ENCODE measurements at places on chromosomes 16 and 17. TPM values are rescaled to one million over a fixed set of nuclear protein-coding genes. Genes with fewer than 3 reads are reported as not detected.

Gene ALDH3A1
- 0.81 TPM for total RNA-seq

Gene TOP3A
- 38.8 TPM for total RNA-seq

Gene CSH2
- not detected for total RNA-seq

Gene ASPA
- total RNA-seq: not detected

Gene KRT23
- total RNA-seq: under 0.01 TPM

Gene NOG
- total RNA-seq: 67.9 TPM

- DNase-seq: no peak
Measured at GRCh38 chr16:57538235-57538721, 1.9 kb upstream of the CCDC102A start.

GRCh38 chr17:69695646-69696045 is 281.1 kb downstream of the MAP2K6 start:
- DNase-seq: no peak
